Dermis microvascular lymphatic vessel endothelial cell (primary cell): ENCODE measurements at places on chromosomes 6 and 20. TPM values are rescaled to one million over a fixed set of nuclear protein-coding genes. Genes with fewer than 3 reads are reported as not detected.

BMP2 gene
- 13.1 and 30.8 TPM in 2 replicates for total RNA-seq

VNN1 gene
- total RNA-seq = under 0.01 TPM in 1 of 2 replicates, not detected in the other

KCNK17 gene
- not detected in 2 replicates for total RNA-seq

PRDM13 gene
- not detected in 2 replicates for total RNA-seq

AVP gene
- not detected in 2 replicates for total RNA-seq

GGTLC1 gene
- not detected in 2 replicates for total RNA-seq

FAM209B gene
- total RNA-seq = 0.13 TPM in 1 of 2 replicates, not detected in the other

AIF1 gene
- total RNA-seq = 0.13 TPM in 2 replicates

SLC26A8 gene
- not detected in 2 replicates for total RNA-seq

CYB5R4 gene
- total RNA-seq = 2.2 and 2.8 TPM in 2 replicates

TSPO2 gene
- total RNA-seq = not detected in 2 replicates

PTCHD4 gene
- 12.5 and 13.3 TPM in 2 replicates for total RNA-seq

THBS2 gene
- total RNA-seq = 0.51 TPM in 1 of 2 replicates, not detected in the other

PLG gene
- total RNA-seq = not detected in 2 replicates

SALL4 gene
- total RNA-seq = 0.26 and 0.63 TPM in 2 replicates

ENPP3 gene
- total RNA-seq = 0.51 and 1.4 TPM in 2 replicates

KIF25 gene
- total RNA-seq = under 0.01 TPM in 1 of 2 replicates, not detected in the other
